ENCODE measurements at places on chromosomes 3 and 15.

DNA sequence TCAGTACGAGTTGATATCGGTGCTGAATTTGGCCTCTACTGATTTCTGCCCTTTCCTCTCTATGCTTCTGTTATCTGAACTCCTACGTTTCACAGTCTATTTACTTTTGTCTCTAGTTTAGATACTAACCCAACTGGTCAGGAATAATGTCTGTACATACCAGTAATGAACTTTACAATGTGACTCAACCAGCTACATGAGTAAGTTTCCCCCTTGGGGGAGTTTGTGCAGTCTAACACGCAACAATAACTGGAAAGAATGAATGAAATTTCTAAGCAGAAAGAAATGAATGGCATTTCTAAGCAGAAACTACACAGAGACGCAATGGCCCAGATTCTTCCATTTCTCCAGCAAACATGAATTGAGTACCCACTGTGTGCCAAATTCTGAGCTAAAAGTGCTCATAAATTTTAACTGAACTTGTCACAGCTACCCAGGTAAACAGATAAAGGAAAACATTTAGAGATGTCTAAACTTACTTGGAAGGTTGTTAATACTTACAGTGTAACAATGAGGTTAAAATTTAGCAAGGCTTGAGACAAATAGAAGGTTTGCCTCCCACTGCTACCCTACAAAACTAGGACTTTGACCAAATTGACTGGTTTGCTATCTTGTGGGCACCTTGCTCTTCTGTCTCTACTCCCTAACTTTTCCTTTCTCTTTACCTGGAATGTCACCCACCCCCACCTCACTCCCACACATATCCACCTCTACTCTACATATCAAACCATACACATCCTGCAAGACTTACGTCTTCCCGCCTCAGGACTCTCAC is 11.6 kb downstream of the UPK1B start:
- DNase-seq: peak; percentile 77

- no peak for DNase-seq
Measured at GRCh38 chr3:63964681-63965485, 52.7 kb upstream of the SCAANT1 start.

DNA sequence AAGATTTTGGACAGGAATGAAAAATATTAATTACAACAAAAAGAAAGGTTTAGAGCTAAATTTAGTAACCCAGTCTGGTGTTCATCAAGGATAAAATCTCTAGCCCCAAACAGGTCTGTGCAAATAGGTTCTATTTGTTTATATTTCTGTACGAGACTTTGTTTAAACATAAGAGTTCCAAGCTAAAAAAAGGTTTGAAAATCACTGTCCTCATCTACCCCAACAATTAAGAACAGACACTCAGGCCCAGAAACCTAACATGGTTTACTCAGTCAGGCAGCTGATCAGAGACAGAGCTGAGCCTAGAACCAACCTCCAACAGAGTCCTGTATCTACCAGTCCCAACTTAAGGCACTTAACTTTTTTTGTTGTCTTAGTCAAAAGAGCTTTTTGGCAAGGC is 49.3 kb downstream of the SNX4 start:
- DNase-seq: no peak

GRCh38 chr3:117435506-117435905 is 725.9 kb downstream of the TUSC7 start:
- DNase-seq: no peak

GRCh38 chr3:38618343-38618742 is 31.1 kb downstream of the SCN5A start:
- no peak for DNase-seq
